Substantia nigra (tissue), 51 donors: ENCODE measurements at places on chromosomes 6 and 20.

GRCh38 chr6:159941286-159942113, 27.4 kb upstream of the IGF2R start:
- no peak for DNase-seq

DNA sequence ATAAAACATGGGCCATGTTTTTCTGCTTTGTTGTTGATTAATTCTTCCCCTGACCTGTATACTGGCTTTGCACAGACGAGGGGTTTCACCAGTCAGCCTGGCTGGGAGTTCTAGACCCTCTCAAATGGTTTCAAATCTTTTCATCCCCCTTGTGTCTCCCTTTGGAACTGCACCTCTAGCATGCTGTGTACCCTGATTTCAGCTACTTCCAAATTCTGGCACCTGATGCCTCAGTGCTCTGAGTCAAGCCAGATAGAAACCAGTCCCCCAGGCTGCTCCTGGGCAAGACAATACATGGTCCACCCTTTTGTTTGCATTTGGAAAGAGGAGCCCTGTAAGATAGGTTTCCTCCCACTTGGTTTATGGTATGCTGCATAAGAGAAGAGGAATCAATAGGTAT, 290.2 kb downstream of the BTBD3 start:
- DNase-seq = no peak

- DNase-seq = no peak
Observed at GRCh38 chr6:169450097-169450496, 196.5 kb upstream of the THBS2 start.

GRCh38 chr20:62303340-62304226, 786 bp downstream of the ADRM1 start:
- no peak for DNase-seq

- no peak for DNase-seq
Observed at GRCh38 chr6:146770965-146771735, 172.4 kb downstream of the ADGB start.

DNA sequence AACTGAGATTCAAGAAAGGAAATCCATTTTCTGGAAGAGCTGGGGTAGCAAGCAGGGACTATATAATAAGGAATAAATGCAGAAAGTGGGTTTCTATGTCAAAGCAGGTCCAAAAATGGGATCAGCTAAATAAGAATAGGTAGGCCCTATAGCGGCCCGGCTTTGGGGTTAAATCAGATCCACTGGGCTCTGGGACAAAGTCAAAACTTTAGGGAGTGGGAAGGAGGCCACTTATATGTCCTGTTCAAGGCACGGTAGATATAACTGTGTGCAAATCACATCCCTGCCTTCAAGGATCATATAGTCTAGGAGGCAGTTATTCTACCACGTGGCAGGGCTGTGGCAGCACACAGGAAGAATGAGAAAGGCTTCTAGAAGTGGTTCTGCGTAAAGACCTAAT, 191.4 kb upstream of the CDYL start:
- DNase-seq = no peak

DNA sequence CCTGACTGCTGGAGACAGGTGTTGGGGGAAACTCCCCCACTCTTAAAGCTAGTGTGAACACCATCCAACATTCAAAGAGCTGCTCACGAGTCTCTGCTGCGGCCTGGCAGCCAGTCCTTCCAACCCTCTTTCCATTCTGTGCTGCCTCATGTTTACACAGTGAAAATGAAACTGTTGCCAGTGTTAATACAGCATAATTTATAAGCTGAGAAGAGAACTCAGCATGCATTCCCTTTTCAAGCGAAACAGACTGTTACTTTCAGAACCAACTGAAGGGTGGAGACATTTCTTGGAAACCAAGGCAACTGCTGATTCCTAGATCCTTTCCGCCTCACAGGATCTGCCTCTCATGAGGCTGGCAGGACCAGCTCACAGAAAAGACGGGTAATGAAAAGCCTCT, 533.8 kb upstream of the ID4 start:
- no peak for DNase-seq

- no peak for DNase-seq
Observed at GRCh38 chr6:169556758-169557548, 144.9 kb downstream of the WDR27 start.

DNA sequence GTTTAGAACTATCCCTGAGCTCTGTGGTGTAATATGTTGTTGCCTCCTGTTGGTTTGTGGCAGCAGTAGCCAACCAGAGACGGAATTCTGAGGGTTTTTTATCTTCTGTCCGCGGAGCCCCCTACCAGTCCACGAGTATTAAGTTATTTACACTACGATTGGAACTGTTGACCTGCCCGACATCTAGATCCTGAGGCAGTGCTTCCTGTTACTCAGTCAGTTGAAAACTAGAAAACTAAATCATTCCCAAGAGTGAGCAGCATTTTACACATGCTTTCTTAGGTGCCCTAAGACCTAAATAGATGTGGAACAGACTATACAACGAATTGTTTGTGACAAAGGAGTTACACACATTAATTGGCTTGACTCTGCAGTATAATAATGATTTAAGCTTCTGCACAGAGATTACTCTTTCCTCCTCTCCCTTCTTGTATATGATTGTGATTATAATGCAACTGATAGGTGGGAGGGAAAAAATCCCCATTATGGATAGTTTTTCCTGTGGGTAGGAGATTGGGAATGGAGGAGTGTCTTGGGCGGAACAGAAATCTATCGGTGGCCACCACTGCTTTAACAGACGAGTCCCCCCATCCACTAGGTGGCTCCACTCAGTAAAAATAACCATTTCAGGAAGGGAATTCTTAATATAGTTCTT, 1.7 kb downstream of the LOC128125822 start:
- DNase-seq = no peak

DNA sequence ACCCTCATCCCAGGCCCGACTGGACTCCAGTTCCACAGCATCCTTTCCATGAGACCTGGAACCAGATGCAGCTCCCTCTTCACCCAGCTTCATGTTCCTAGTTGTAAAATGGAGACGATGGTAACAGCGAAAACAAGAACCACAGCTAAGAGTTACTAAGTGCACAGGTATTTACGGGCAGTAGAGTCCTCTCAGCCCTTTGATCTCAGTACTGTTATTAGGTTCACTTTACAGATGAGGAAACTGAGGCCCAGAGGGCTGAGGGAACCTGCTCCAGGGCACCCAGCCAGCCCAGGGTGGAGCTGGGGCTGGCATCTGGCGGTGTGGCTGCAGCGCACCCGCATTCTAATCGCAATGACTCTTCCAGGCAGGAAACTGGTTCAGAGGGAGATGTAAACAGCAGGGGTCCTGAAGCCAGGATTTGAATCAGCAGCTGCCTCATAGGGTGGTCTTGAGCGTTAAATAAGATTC, 858 bp downstream of the BCAS1 start:
- no peak for DNase-seq

- DNase-seq = no peak
Observed at GRCh38 chr6:68256391-68256790, 378.7 kb upstream of the ADGRB3 start.

DNA sequence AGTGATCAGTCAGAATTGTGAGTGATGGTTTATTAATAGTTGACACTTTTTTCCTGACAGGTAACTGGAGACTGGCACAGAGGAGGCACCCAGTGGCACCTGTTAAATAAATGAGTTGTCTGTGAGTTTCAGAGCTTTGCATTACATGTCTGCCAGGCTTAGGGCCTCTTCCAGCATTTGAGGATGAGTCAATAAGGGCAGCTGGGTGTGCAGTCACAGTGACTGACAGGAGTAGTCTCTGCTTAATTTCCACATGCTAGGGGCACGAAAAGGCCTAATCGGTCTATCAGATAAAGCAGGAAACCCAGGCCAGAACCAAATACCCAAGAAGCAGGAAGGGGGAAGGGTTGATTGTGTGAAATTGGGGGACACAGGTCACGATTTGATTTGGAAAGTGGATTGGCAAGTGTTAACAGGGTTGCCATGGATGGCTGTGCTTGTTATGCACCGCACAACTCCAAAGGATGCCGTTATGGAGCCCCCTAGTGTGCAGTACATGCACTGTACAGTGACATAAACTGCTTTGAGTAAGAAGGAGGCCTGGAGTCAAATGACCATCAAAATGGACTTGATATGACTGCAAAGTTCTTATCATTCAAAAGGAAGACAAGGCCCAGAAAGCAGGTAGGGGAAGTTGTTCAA, 111.9 kb upstream of the GGTLC1 start:
- peak; percentile 10 for DNase-seq

GRCh38 chr6:15025446-15025845, 220.4 kb upstream of the JARID2 start:
- DNase-seq = no peak

- DNase-seq = no peak
Observed at GRCh38 chr6:81088145-81088544, 664.3 kb downstream of the TENT5A start.

- no peak for DNase-seq
Observed at GRCh38 chr20:2745936-2746635, 53.5 kb downstream of the EBF4 start.

GRCh38 chr20:1368448-1369199, 24.2 kb downstream of the FKBP1A start:
- DNase-seq = no peak

GRCh38 chr6:141492521-141493284, 640.0 kb upstream of the GJE1 start:
- DNase-seq = no peak

- no peak for DNase-seq
Observed at GRCh38 chr6:35512006-35512405, 690 bp downstream of the TULP1 start.

DNA sequence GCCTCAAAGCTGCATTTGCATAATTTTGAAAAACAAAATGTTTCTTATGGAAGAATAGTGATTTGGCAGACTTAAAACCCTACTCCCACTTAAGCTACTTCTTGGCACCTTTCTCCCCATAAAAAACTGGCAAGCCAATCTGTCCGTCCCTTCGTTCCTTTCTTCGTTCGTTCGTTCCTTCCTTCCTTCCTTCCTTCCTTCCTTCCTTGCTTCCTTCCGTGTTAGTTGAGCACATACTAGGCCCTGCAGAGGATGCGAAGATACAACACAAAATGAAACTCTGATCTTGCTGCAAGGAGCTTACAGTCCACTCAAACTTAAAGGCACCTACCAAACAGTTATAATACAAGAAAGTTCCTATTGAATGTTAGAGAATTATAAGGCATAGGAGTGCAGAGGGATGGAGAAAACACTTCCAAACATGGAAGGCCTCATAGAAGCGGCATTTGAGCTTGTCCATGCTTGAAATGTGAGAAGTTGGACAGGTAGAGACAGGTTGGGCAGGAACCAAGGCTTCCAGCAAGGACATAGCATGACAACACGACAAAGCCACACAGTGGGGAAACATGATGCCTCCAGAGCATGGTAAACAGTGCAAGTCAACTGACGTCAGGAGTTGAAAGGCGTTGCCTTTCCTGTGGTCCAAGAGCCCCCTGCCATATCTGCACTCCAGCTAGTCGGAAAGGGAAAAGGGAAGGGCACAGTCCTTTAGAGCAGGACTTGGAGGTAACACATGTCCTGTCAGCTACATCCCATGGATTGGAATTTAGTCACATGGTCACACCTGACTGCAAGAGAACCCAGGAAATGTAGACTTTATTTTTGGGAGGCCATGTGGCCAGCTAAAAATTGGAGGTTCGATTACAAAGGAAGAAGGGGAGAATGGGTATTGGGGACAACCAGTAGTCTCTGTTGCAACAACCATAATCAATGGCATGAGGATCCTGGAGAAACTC, 7.0 kb downstream of the PNPLA1 start:
- no peak for DNase-seq

DNA sequence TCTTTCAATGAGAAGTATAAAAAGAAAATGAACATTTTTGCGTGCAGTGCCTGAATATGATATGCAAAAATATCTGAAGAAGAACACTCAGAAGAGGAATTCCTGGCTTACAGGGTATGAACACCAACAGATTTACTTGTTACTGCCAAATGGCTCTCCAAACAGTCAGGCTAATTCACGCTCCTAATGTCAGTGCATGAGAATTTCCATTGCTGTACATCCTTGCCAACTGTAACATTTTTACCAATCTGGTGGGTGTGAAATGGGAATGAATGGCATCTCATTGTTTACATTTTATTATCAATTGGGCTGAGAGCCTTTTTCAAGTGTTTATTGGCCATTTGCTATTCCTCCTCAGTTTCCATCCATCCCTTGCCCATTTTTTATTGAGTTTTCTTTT, 365.3 kb upstream of the MAP3K7 start:
- no peak for DNase-seq

DNA sequence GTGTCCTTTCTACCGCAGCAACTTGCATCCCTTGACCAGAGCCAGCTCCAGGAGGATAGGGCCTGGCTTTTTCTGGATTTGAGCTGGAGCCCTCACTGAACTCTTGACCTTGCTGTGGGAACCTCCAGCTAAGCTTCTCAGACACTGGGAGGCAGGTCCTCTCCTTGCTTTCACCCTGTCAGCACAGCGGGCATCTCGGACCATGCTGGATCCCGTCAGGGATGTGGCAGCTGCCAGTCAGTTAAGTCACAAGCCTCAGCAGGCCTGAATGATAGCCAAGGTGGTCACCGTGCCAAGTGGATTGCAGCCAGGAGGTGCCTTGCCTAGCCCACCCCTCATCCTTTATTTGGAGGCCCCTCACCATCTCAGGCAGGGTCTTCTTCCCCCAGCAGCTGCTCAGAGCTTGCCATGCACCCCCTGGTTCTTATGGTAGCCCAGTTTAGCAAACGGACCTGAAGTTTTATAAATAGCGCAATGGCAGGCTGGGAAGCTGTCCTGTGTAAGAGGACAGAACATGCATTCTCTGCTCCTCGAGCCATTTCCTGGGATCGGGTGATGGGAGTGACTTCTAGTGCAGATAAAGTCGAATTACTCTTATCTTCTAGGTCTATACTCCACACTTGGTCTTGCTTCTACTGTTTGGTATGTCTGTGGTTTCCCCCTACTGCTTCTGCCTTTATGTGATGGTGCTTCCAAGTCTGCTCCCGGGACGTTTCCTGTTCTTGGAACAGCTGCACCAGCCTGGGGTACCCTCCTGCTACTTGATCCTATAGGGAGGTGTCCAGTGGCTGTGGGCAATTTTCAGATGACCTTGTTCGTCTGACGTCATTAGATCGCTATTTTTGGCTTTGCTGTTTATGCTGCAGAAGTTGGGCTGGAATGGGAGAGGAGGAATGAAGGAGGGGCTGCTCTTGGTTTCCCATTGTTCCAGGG, 7.1 kb upstream of the MYLK2 start:
- no peak for DNase-seq

- DNase-seq = no peak
Observed at GRCh38 chr6:45617441-45617840, 239.7 kb upstream of the SUPT3H start.

DNA sequence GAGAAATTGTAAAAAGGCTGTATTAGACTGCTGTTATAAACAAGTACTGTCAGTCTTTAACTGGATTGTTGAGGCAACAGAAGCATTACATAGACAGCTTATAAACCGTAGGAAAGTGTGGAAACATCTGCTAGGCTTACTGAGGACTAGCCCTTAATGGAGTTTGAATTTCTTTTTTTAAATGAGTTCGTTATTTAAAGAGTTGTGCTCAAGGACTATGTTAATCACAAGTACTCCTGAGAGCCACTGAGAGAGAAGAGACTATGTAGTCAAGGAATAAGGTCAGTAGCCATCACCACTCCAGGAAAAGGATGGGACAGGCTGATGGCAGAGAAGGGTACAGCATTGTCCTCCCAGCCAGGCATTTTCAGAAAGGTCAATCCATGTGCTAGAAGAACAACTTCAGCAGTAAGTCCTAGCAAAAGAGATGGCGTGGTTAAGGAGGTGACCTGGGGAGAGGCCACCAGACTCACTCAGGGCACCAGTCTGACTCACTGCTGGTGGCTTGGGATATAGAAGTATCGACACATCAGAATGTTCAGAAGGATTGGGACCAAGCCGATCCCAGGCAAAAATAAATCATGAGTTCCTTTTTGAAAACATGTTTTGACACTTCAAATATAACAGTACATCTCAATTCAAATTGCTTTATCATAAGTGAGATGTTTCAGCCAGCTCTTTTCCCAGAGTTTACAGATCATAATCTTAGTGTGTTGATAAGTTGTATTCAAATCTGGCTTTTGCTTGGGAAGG, 6.4 kb downstream of the RPS12 start:
- DNase-seq = no peak
